ENCODE measurements at places on chromosomes 3 and 15.

- DNase-seq, result no peak
Measured at GRCh38 chr3:157810924-157811718, 295.1 kb downstream of the SHOX2 start.

DNA sequence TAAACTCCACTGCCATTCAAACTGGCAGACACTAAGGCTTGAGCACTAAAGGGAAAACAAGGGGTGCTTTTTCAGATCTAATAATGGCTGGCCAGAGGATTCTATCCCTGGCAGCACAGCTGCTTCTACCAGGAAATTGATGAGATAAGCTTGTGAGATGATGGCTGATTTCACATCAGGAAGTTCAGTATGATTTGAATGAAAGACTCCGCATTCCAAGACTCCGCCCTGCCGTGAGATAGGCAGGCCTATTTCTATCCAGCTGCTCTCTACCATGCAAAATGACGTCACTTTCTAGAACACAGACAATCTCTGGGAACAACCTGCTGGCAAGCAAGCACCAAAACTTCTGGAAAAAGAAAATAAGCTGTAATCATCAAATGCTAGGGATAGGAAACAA lies 171.8 kb downstream of the WDR76 start:
- DNase-seq, result no peak

- no peak for DNase-seq
Measured at GRCh38 chr3:53320697-53321096, 26.6 kb downstream of the DCP1A start.

DNA sequence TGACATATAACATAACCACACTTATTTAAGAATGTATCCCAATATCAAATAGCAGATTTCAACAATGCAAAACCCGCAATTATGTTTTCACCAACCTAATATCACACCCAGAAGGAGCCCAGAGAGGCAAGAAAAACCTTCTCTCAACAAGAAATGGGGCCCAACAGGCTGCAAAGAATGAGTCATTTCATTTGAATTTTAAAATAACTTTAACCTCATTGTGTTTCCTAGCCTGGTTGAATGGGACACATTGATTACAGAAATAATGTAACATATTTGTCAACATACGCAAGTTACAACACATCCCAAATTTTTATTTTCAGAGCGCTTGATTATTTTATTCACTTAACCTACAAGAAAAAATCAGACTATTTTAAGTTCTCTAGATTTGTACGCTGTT lies 365.1 kb upstream of the SLCO3A1 start:
- DNase-seq, result no peak

DNA sequence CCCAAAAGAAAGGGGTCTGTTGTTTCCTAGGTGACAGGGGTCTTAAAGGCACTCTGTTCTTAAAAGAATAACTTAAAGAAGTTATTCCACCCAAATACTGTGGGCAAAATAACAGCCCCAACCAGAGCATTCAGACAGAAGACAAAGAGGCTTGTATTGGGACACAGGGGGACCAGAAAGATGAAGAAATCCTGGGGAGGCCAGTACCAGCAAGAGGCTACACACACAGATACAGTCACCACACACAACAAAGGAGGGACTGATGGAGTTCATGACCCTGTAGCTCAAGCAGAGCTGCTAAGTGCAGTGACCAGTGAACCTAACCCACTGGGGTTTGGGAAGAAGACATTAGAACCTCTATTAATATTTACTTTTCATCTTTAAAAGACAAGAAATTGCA lies 59.0 kb downstream of the MTHFS start:
- DNase-seq, result no peak

DNA sequence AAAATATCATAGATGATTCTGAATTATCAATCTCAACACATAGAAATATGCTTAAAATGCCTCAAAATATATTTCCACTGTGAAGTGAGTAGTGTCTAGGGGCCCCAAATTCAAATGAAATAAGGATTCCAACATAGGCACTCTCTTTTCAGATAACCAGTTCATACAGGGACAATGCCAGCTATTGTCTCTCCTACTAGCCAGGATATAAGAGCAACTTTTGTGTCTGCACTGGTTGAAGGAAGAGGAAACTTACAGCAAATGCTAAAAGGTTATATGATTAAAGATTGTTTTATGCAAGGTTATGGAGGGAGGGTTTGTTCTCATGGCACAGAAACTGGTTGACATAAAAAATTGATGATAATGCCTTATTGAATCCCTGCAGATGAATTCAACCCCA lies 579.4 kb upstream of the ALCAM start:
- DNase-seq, result no peak

GRCh38 chr15:22952796-22953579 lies 27.2 kb downstream of the CYFIP1 start:
- no peak for DNase-seq

DNA sequence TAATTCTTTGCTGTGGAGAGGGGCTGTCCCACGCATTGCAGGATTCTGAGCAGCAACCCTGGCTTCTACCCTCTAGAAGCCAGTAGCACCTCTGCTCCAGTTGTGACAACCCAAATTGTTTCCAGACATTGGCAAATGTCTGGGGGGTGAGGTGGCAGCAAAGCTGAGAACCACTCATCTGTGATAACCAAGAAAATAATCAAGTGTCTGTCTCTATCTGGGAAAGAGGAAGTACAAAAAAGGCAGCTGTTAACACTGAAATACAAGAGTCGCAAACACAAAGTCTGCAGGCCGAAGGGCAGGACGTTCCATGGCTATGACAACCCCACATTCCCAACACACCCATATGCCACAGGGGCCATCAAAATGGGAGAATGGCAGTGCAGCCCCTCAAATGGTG lies 42.2 kb upstream of the GNB5 start:
- DNase-seq, result no peak

GRCh38 chr3:127665165-127665564 lies 7.6 kb upstream of the ABTB1 start:
- no peak for DNase-seq

DNA sequence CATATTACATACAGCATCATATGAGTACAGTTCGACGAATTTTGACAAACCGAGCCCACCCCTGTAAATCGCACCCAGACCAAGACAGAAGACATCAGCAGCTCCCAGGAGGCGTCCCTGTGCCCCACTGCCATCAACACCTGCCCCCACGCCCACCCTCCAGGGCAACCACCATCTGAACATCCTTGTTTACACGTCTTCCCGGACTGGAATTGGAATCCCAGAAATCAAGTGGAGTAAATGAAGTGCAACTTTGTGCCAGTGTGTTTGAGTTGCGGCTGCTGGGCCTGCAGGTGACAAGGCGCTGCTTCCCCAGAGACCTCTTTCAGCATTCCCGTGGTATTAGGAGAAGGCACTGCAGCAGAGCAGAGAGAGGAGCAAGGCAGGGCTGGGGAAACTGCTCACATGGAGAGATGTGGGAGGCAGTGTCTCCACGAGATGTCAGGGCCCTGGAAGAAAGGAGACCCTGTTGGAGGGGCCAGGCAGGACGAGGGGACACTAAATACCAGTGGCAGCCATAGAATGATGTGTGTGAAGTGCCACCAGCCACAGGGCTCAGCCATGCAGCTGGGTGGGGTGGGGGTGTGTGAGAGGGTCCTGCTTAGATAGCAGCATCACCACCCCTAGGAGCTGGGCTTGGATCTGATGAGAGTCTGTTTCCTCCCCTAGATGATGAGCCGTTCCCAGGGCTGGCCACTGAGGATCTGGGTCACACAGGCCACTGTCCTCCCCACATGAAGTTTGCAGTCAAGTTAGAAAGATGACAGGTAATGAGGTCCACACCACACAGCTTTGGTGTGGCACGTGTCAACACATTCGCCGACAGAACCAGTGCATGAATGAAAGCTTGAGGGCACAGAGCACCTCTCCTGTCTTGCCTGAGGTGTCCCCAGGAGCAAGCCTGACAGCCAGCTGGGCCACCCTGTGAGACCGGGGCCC lies 33.4 kb upstream of the PCSK6 start:
- no peak for DNase-seq

- DNase-seq, result no peak
Measured at GRCh38 chr15:58573270-58573669, 141.5 kb downstream of the LIPC start.

- DNase-seq, result no peak
Measured at GRCh38 chr15:91787198-91787597, 66.3 kb upstream of the SLCO3A1 start.

- DNase-seq, result no peak
Measured at GRCh38 chr3:43363621-43364266, 77.4 kb downstream of the SNRK start.

DNA sequence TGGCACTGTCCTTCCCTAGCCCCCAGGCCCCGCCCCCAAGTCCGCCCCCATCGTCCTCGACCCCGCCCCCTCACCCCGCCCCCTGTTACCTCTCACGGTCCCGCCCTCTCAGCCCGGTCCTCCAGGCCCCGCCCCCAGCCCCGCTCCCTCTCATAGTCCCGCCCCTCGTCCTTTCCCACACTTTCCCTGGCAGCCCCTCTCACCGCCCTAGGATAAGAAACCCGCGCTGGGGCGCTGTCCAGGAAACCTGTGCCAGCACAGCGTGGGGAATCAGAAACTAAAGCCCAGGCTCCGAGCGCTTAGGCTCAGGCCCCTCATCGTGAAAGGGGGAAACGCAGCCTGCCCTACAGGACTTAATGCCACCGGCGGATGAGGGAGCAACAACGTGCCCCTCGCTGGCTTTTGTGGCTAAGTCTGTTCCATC lies 20.9 kb downstream of the TRPM1 start:
- no peak for DNase-seq

GRCh38 chr3:101964861-101965260 lies 115.5 kb downstream of the NFKBIZ start:
- DNase-seq, result no peak

DNA sequence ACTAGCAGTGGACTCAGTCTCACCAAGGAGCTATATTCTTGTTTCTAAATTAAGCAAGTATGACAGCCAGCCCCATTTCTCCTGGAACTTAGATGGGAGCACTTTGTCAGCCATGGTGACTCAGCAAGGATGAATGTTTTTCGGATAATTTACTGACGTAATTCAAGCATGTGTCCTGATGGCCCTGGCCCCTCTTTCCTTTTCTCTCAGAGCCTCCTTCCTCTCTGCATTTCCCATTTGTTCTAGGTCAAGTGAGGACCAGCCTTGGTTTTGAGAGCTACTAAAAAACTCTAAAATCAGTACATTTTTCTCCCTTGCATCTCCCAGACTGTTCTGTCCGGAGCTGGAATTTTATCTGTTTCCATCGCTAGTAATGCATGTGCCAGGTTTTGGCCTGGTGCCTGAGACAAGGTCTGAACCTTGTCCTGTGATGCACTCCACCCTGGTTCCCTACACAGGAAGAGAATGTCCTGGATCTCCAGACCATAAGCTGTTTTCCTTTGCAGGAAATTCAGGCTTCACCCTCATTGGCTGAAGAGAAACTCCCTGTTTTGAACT lies 256.6 kb upstream of the ROPN1 start:
- no peak for DNase-seq

DNA sequence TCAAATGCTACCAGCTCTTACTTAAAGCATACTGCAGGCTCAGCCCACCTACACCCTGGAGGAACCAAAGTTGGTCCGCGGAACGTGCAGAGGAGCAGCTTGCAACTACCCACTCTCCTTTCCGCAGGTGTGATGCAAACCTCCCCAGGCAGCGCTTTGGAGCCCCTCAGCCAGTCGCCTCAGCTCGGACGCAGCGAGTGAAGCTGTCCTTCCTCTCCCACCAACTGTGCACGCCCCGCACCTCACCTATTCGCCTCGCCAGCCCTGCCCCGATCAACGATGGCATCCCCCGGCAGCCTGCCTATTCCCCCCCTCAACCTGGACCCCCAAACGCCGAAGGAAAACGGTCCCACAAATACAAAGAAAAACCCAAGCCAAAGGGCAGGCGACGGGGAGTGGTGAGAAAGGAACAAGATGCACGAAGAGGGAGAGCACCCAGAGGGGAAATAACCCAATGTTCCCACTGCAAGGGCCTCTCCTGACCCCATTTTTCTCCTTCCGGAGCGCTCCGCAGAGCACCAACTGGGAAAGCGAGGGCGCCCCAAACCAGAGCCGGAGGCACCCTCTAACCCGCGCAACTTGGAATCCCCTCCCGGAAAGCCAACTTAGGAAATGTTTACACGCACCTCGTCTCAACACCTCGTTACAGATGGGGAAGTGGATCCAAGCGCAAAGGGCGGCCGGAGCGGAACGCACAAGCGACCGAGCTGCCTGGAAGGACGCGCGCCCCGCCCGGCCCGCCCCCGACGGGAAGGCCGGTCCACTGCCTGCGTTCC lies 665 bp downstream of the GLB1 start:
- DNase-seq, result no peak

DNA sequence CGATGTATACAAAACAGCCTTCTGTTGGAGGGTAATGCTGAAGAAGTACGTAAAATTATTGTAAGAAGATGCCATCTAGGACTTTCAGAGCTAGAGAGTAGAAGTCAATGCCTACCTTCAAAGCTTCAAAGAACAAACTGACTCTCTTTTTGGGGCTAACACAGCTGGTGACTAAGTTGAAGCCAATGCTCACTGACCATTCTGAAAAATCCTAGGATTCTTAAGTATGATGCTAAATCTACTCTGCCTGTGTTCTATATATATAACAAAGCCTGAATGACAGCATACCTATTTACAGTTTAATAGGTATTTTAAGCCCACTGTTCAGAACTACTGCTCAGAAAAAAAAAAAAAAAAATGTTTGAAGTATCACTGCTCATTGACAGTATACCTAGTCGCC lies 18.9 kb downstream of the ADPGK start:
- no peak for DNase-seq

DNA sequence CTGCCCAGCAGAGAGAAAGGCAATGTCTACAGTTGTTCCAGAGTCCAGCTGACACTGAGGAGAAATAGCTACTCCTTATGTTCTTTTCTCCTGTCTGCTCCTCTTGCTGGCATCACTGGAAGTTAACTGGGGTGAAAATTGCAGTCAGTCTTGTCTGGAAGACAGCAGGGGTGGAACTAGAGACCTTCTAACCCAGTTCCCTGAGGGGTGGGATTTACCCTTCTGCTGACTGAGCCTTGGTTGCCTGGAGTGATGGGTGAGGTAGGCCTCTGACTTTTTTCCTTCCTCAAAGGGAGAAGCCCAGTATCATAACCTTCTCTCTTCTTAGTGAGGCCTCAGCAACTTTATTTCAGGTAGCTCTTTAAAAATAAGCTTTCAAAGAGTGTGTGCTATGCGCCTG lies 16.2 kb downstream of the ZNF609 start:
- DNase-seq, result no peak

Measured in SW 1271 (cell line).